ENCODE measurements at places on chromosomes 5 and 9.

DNA sequence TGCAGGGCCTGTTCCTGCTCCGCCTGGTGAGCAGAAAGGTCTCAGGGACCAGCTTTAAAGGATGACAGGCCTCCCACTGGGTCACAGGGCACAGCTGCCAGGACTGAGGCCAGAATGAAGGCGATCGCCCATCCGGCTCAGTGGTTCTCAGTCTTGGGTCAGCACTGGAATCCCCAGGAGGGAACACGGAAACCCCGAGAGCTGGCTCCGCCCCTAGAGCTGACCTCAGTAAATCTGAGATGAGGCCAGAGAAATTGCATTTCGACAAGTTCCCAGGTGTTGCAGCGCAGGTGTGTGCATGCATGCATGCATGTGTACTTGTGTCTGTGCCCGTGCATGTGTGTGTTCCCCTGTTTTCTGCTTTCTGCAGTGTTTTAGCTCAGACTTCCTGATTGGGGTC lies 47.2 kb upstream of the KCNMB1 start:
- no peak for DNase-seq

- no peak for DNase-seq
Measured at GRCh38 chr5:150159741-150160179, 4.1 kb upstream of the PDGFRB start.

DNA sequence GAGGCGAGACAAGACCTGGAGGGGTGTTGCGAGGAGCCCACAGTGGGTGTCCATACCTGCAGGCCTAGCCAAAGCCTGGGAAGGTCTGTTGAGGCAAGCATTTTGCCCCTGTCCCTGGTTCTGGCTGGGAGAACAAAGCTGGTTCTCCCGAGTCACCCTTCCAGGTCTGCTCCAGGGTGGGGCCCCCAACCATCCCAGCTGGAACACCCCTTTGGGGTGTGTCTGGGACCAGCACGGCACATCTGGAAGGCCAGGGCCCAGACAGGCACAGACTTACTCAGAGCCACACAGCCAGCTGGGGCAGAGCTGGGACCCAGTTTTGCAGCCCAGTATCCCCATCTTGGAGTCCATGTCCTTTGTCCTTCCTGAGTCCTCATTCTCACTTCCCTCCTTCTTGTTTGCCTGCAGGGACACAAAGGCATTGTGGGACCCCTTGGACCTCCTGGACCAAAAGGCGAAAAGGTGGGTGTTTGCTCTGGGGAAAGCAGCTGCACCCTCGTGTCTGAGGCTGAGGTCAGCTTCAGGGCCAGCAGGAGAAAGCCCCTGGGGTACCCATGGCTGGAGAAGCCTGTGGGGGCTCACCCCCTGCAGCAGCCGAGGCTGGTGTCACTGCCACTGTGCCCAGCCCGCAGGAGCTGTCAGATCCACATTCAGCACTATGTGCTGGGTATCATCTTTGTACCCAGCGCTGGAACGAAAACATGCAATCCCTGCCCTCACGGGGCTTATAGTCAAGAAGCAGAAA lies 38.4 kb upstream of the ORM1 start:
- DNase-seq, result no peak

DNA sequence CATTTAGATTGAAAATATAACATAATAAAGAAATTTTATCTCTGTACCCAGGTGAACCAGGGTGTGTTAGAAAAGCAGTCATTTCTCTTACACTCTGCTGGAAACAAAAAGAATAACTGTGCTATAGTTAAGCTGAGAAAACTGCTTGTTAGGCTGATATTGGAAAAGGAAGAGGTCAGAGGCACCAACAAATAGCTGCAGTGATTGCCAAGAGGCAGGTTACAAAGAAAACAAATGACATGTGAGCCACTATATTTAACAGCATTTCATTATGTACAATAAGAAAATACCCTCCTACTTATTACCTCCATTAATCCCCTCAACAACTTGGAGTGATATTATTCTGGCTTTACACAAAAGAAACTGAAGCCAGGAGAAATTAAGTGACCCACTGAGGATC lies 607.9 kb upstream of the TLE4 start:
- no peak for DNase-seq

- DNase-seq, result no peak
Measured at GRCh38 chr9:129775448-129775798, 22.6 kb upstream of the PTGES start.

DNA sequence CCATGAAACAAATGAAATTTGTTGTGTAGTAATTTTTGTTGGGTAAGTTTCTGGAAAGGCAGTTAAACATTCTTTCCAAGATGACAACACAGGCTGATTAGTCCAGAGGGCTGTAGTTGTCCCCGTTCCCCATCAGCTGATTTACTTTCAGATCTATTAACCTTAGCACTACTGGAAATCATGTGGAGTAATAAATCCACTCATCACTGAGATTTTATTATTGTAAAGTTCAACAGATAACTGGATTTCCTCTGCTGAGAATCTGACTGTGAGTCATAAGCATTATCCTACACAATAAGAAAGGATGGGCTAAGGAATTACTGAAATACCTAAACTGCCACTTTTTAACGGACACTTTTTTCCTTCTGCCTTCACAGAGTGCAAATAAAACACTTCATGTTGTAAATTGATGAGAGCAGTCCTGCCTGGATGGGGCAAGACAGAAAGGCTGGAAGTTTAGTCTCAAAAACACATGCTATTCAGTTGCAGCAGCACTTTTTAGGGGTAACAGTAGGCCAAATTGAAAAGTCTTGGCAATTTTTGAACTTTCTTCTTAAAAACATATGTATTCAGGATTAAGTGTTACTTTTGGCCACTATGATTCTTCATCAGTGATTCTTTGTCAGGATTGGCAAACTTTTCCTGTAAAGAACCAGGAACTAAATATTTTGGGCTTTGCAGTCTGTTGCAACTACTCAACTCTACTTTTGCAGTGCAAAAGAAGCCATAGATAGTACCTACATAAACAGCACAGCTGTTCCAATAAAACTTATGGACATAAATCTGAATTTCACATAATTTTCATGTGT lies 7.0 kb downstream of the STOM start:
- no peak for DNase-seq

GRCh38 chr5:96297867-96298266 lies 135.2 kb downstream of the PCSK1 start:
- DNase-seq, result no peak

GRCh38 chr9:137138058-137138721 lies 764 bp upstream of the GRIN1 start:
- DNase-seq, result no peak

DNA sequence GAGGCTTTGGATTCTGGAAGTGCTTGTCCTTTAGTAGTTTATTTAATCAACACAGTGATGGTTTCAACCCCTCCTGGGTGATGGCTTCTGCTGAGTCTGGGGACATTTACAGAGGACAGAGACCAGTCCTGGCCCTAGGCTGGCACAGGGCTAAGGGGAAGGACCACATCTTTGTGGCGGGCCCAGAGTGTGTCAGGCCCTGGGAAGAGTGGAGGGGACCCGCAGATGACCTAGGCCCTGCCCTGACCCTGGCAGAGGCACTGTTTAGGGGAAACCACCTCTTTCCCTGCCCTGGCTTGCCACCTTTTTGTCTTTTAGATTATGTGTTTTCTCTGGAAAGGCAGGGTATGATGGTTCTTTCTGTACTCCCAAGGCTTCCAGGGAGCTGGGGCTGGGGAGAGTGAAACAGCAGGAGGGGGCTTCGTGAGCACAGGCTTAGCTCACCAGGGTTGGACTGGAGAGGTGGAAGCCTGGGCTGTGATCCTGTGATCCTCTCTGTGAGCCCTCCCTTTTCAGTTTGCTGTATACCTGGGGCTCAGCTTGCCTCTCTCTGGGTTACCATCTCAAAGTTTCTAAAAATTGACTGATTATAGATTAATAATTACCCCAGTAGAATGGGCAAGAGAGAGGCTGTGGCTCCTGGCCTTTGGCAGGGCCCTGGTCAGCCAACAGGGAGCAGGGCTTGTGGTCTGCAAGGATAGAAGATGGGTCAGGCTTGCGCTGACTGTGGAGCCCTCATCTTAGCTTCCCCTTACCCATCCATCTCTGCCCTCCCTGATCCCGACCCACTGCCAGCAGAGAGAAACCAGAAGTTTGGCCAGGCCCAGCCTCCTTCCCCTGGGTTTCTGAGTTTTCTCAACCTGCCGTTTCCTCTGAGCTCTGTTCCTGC lies 1.7 kb upstream of the SYNPO start:
- no peak for DNase-seq

DNA sequence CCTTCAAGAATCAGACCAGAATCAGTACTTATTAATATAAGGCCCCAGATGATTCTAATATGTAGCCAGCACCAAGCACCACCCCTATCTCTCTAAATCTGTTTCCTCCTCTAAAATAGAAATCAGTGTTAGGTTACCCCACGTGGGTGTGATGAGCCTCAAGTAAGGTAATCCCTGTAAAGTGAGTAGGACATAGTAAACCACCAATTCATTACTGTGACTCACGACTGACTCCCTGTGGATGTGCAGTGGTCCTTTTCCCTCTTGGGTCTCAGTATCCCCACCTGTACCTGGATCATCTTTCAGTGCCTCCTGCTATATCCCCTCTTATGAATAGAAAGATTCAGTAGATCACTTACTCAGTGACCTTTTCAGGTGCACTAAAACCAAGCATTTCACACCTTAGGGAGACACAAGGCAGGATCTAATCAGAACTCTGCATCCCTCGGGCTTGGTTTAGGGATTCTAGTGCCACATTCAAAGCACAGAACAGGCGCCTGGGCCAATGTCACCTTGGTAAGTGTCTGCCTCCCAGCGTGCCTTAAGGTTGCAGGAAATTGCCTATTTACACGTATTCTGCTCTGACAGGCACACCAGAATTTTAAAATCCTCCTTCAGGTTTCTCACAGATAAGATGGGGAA lies 12.2 kb upstream of the ALDH1B1 start:
- no peak for DNase-seq

- no peak for DNase-seq
Measured at GRCh38 chr9:131668057-131668438, 71.8 kb downstream of the RAPGEF1 start.

GRCh38 chr9:99020786-99021436 lies 77.2 kb downstream of the COL15A1 start:
- no peak for DNase-seq

All from stimulated activated naive CD4-positive, alpha-beta T cell treated with Interleukin-2 at 50 U/mL for 16 hours (primary cell).